ENCODE measurements at places on chromosomes 3 and 15.

GRCh38 chr3:189567322-189567721, 63.9 kb upstream of the TP63 start:
- no peak for DNase-seq

GRCh38 chr3:100041328-100041749, 73.0 kb downstream of the FILIP1L start:
- DNase-seq: peak; percentile 71

DNA sequence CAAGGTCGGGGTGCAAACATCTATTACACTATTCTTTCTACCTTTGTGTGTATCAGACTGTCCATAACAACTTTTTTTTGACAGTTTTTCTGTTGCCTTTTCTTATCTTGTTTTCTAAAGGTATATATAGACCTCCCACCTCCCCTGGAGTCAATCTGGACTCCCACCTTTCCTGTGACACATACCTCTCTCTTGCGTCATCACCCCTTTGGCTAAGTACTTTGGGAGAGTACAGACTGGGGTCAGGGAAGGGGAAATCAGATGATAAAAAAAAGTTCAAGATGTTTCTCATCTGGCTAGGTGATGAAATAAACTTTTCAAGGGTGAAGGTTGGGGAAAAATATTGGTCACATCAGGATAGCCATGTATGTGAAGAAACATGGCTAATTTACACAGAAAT, 17.2 kb downstream of the TSPAN3 start:
- DNase-seq: no peak

DNA sequence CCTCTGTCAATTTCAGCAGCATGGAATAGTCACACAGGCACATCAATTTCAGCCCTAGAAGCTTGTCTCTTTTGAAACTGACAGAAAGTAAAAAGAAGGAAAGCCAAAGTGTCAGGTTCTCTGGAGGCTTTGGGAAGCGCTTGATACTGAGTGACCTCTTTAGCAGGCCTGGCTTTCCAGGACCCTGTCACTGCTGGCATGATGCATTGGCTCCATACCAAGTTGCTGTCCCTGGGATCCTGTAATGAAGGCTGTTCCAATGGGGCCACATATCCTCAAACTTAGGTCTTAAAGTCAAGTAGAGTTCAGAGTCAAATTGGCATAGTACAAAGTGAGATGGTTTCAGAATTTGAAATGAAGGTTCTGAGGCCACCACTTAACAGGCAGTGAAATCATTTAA, 640.9 kb downstream of the SQOR start:
- no peak for DNase-seq
